ENCODE measurements at places on chromosomes 7 and 10.

GRCh38 chr7:157337316-157338149 is 729 bp downstream of the DNAJB6 start:
- peak; percentile 58 for DNase-seq

DNA sequence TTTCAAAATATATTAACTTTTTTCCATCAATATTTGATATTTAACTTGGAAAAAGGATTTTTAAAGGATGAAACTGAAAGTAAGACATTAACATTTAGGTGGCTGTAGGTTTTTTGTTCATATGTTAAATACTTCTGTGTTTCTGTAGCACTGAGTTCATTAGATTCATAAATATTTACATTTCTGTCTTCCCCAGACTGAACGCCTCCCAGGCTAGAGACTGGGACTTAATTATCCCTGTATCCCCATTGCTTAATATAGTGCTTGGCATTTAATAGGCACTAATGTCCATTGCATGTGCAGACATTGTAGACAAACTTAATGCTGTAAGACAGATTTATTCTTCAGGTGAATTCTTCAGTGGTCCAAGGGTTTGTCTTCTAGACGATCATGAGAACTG is 7.4 kb downstream of the PTPN12 start:
- no peak for DNase-seq

GRCh38 chr7:40923626-40924025 is 779.3 kb downstream of the INHBA start:
- no peak for DNase-seq

DNA sequence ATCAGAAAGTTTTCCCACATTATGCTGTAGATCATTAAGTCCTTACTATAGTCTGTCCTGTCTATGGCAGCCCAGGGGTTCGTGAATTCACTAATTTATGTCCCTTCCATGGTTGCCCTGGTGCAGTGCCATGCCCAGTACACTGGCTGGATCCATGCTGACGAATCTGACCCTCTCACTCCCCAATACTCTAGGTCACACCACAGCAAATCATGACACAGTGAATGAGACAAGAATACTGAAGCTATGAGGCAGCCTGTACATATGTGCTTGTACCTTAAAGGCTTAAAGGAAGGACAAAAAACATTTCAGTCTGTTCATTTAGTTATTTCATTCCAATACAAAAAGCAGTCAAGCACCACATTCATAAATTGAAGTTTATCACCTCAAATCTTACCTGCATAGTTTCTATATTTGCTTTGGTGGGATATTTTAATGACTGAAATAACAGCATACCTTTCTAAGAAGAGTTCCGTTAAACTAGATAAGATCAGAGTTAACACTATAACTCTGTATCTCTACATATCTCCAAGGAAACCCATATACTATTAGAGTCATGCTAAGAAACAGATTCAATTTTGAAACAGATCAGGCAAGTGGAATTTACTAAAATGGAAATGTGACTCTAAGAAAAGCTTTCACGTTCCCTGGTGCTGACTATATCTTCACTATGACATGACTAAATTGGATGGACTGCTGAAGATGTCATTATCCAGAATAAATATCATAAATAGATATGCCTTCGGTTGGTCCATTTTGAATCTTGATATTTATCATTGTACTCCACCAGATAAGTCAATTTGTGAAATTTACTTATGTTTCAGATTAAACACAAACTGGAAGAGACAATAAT is 36.7 kb downstream of the OSBPL3 start:
- no peak for DNase-seq

DNA sequence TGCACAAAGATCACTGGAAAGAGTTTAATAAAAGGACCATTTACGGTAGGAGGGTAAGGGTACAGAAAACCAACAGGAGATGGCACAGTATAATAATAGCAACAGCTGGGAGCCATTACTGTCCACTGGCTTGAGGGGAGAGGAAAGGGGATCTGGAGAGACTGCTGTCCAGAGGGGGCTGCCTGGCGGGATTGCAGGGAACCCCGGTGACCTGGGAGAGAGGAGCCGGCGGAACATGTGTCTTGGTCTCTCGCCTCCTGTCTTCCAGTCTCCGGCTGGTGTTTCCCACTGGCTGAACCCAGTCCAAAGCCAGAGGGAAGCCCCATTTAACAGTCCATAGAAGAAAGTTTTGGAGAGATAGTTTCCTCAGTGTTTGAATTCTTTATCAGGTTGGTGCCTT is 57.5 kb upstream of the PODXL start:
- DNase-seq, result no peak

DNA sequence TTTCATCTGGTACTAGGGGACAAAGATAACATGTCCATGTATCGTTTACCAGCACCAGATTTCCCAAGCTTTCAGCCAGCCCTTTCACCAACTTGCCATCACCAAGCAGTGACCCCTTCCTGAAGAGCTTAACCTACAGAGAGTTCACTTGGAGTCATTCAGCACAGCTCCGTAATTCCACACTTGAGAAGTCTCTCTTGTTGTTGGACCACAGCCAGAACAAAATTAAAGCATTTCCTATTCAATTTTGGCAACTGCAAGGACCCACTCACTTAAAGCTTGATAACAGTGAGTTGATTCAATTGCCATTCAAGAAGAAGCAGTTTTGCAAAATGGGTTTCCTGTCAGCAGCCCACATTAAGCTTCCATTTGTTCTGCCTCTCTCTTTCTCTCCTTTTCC is 88.5 kb upstream of the LRRTM3 start:
- DNase-seq, result no peak

- no peak for DNase-seq
These were observed 324.1 kb downstream of the ADARB2 start for GRCh38 chr10:1413256-1413655.

DNA sequence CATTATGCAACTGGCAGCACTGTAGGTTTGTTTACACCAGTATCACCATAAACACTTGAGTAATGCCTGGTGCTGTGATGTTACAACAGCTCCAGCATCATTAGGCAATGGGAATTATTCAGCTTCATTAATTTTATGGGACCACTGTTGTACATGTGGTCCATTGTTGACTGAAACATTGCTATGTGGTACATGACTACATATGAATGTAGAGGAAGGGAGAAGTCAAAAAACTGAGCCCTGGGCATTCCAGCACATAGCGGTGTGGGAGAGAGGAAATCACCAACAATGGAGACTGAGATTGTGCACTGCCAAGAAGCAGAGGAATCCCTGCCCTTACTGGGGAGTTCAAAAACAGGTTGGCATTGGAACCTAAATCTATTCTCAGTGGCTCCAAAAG is 89.0 kb downstream of the TRIM24 start:
- no peak for DNase-seq

GRCh38 chr10:97960269-97961056 is 70.0 kb downstream of the CRTAC1 start:
- no peak for DNase-seq

GRCh38 chr10:43110338-43111071 is 27.7 kb upstream of the CSGALNACT2 start:
- DNase-seq, result peak; percentile 47

DNA sequence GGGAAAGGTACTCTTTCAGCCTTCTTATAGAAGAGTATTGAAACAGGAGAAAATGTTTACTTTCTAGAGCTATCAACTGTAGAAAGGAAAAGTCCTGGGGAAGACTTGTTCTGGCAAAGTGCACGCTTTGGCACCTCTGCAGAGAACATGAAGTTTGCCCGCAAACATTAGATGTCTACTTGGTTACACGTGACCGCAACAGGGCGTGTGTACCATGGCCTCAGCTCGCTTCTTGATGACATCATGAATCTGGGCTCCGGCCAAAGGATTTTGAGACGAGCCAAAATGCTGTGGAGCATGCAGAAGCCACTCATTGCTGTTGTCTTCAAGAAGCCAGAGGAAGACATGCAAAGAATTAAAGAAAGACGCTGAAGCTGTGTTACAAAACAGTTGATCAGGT is 8.6 kb upstream of the TAS2R60 start:
- no peak for DNase-seq

GRCh38 chr10:19847321-19847720 is 31.1 kb downstream of the PLXDC2 start:
- DNase-seq, result no peak

DNA sequence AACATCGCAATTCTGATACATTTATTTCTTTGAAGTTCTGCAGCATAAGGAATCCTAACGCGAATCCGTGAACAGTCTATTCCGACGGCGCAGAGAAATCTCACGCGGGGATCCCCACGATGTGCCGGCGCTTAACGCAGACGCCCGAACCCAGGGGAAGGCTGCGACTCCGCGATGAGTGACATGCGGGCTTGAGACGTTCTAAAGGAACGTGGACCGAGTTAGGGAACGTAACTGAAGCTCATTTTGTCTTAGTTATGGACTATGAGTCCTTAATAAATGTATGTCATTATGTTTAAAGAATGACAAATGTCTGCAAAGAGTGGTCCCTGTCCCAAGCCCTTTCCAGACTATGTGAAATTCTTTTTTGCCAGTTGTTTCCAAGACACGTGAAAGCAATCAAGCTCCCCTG is 995 bp upstream of the PARD3 start:
- DNase-seq, result no peak

- DNase-seq, result peak; percentile 27
These were observed 80.1 kb downstream of the ANKIB1 start for GRCh38 chr7:92325858-92326257.

Data from inflammatory macrophage (primary cell).